Uterus (tissue), 4 donors: ENCODE measurements at places on chromosomes 5 and 9.

GRCh38 chr9:89376741-89377351 lies 58.5 kb downstream of the SECISBP2 start:
- no peak for DNase-seq

- no peak for DNase-seq
Measured at GRCh38 chr9:16572005-16572734, 298.3 kb downstream of the BNC2 start.

DNA sequence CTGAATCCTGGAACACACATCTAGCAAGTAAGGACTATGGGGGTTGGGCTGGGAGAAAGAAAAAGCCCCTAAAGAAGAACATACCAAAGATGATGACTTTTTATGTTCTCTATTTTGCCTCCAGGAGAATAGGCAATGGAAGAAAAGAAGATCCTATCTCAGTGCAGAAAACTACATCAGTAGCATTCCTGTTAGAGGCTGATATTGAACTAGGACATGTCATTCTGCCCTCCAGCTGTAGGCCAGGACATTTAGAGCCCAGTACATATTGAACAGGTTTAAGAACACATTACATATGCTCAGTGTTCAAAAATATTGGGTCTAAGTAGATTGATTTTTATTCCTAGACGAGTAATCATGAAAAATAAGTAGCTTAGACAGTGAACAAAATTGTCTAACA lies 24.7 kb downstream of the PRLR start:
- DNase-seq = no peak

GRCh38 chr5:138180183-138180782 lies 1.4 kb downstream of the KIF20A start:
- no peak for DNase-seq

DNA sequence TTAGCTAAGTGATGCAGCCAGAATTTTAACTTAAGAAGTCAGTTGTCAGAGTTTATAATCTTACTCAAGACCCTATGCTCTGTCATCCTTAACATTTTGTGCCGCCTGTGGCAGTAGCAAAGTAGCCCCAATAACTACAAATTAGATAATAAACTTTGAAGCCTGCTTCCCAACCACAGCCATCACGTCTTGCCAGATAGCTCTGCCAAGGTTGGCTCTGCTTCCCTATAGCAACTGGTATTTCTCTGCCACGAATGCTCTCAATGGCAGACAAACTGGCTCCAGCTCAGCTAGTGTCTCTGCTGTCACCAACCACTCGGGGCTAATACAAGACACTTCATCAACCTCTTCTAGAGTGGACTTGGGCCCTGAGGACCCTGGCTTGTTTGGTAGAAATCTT lies 576.1 kb downstream of the CDH12 start:
- no peak for DNase-seq

DNA sequence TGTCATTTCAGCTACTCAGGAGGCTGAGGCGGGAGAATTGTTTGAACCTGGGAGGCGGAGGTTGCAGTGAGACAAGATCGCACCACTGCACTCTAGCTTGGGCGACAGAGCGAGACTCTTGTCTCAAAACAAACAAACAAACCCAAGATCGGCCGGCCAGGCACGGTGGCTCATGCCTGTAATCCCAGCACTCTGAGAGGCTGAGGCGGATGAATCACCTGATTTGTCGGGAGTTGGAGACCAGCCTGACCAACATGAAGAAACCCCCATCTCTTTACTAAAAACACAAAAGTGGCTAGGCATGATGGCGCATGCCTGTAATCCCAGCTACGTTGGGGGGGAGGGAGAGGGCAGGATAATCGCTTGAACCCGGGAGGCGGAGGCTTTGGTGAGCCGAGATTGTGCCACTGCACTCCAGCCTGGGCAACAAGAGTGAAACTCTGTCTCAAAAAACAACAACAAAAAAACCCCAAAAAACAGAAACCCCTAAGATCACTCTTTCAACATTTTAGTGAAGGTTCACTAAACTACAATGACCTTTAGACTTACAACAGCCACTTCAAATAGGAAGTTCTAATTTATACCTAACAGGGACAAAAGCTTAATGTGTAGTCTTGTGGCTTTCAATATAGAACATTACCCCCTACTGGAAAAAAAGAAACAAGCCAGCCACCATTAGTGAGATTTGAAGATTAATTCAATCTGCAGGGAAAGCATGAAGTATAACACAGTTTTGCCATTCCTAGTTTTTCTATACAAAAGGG lies 7.0 kb downstream of the HSPA9 start:
- DNase-seq = no peak

DNA sequence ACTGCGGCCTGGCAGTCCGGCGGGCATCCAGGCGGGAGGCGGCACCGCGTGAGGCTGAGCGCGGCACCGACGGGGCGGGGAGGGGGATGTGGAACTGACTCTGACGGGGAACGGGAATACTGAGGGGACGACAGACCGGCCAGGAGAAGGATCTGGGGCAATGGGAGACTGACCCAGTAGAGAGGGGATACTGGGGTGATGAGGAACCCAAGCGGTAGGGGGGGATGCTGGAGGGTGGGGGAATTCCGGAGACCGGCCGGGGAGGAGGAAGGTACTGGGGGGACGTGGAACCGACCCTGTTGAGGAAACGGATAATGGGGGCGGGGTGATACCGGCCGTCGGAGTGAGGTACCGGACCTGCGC lies 423 bp downstream of the IPPK start:
- DNase-seq = no peak

DNA sequence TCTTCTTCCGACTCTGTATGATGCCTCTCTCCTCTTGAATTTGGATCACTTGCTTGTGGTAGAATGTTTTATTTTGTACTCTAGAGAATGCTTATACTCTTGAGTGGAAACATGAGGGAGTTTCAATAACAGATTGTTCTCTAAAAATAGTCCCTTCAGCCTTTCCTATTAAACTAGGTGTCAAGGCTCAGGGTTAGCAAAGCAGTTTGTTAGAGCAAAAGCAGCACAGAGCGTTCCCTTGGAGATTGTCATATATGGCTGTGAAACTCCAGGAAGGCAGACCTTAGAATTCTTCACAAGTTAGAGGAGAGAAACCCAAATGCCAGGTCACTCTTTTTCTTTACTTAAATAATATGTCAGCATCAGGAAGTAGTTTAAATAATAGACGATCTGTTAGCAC lies 33.0 kb downstream of the MAMDC2 start:
- DNase-seq = no peak

DNA sequence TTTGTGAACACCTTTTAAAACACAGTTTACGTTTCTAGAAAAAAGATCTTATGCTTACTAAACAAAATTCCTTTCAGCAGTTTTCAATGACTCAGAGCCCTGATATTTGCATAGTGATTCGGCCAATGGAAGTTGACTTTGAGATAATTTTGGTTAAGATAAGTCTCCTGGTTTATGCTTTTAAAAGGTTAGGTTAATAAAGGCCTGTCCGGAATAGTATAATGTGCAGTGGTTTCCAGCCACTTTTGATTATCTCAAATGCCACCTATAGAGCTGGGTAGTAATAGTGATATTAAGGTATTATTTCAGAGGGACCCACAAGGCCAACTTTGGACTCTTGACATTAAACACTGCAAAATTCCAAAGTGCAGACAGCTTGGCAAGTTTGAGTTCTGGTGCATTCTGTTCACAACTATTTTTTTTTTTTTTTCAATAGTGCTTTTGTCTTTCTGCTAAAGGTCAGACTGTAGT lies 86.1 kb downstream of the F2RL2 start:
- DNase-seq = no peak
